ENCODE measurements at places on chromosomes 11 and 22.

DNA sequence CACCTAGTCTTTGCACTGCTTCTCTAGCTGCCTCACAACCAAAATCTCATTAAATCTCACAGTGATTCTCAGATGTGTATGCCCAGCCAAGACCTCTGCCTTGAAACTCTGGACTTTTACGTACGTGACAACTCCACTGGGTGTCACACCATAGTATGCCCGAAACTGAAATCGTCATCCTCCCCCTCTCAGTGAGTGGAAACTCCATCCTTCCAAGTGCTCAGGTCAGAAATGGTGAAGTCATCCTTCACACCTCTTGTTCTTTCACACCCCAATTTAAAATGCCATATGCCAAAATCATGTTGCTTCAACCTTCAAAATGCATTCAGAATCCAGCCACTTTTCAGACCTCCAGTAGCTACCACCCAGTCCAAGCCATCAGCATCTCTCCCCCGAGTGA, 42.5 kb downstream of the SFI1 start:
- no peak for DNase-seq

- DNase-seq = no peak
These were observed 70.9 kb downstream of the ZBTB44 start for GRCh38 chr11:130243816-130244215.

DNA sequence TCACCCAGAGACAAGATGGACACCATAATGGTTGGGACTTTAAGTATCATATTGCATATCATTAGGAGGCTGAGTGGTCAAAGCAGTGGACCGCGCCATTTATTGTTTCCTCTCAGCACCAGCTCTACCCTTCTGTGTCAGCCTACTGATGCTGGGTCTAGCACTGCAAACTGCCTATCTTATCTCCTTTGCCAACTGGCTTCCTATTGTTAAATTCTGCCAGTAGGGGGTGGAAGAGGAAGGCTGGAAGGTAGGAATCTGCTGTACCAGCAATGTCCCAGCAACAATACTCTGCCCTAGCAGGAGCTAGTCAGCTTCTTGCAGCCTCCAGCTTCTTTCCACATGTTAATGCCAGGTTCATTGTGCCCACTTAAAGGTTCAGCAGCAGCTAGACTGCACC, 367.1 kb upstream of the PDGFD start:
- DNase-seq = no peak

DNA sequence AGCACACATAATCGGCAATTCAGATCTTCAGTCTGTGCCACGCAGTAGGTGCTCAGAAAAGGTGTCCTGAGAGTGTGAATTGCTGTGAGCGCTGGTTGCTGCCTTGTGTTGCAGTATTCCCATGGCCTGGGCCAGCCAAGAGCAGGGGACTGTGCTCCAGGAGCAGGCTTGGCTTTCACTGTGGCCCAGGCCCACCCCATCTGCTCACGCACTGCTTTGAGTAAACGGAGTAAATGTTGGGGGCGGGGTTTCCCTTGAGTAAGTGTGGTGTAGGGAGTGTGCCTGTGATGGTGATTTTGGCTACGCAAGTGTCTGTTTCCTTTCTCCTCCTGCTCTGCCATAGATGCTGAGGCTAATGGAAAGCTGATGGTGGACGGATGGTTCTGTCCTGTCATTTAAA, 2.3 kb downstream of the CTTN start:
- DNase-seq = no peak

DNA sequence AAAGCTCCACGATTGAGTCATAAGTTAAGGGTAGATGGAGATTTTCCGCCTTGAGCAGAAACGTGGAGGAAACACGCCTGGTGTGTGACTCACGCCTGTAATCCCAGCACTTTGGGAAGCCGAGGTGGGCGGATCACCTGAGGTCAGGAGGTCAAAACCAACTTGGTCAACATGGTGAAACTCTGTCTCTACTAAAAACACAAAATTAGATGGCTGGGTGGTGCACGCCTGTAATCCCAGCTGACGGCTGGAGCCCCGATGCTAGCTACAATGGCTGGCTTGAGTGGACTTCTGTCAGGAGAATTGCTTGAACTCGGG, 17.3 kb upstream of the DGCR8 start:
- no peak for DNase-seq

- DNase-seq = no peak
These were observed 37.0 kb upstream of the SC5D start for GRCh38 chr11:121255473-121256125.

- DNase-seq = peak; percentile 36
These were observed 1.9 kb downstream of the RGL4 start for GRCh38 chr22:23692598-23693291.

DNA sequence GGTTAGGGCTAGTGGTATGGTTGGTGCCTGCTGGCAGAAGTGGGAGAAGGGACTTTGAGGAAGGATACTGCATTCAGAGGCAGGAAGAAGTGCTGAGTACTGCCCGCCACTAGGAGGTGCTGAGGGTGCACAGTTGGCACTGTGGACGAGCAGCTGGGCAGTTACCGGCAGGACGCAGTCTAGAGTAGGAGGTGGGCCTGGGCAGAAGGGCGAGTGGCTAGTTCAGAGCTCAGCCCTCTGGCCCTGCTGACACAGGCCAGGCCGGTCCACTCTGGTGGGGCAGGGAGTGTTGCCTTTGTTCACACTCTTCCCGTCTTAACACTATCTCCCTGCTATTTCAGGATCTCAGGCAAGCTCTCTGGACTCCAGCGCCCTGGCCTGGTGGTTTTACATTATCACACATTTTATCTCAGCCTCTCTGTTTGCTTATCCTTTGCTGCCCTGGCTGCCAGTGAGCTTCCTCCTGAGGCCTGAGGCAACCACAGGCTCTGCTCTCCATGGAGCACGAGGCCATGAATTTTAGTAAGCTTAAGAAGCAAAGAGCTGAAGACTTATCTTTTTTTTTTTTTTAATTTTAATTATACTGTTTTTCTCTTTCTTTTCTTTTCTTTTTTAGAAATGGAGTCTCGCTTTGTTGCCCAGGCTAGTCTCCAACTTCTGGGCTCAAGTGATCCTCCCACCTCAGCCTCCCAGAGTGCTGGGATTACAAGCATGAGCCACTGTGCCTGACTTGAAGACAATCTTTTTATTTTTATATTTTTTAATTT, 26.9 kb downstream of the SNAP29 start:
- DNase-seq = peak; percentile 93

GRCh38 chr11:67996622-67997474, 7.0 kb downstream of the UNC93B1 start:
- no peak for DNase-seq

- no peak for DNase-seq
These were observed 18.9 kb downstream of the TIMP3 start for GRCh38 chr22:32820131-32821119.

DNA sequence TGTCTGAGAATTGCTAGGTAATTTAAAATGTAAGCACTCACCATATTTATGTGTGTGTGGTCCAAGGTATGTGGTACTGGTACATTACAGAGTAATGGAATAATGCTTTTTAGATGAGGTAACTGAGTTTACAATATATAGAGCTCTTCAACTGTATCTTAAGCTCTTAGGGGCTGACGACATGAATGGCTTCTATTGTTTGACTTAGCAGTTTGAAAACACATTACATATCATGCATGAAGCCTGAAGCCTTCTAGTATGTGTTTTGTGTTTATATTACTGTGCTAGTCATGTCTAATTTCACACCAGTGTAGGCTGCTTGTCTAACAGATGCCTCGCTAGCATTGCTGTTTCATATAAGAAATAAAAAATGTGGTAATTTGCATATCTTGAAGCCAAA, 37.2 kb downstream of the GAS2 start:
- DNase-seq = no peak
